Sigmoid colon (tissue), 7 donors: ENCODE measurements at places on chromosomes 5 and 9.

DNA sequence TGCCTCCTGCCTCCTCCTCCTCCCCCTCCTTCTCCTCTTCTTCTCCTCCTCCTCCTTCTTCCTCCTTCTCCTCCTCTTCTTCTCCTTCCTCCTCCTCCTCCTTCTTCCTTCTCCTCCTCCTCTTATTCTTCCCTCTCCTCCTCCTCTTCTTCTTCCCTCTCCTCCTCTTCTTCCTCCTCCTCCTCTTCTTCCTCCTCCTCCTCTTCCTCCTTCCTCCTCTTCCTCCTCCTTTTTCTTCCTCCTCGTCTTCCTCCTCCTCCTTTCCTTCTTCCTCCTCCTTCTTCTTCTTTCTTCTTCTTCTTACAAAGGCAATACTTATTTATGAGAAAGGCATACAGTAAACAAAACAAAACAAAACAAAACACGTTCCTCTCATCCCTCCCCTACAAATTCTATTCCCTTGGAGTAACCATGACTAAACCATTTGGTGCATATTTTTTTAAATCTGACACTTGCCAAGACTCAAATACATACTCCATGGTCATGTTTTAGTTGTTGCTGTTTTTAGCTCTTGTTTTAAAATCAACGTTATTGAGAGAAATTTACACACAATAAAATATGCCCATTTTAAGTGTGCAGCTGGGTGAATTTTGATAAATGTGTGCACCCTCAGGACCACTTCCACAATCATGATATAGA lies 135.6 kb downstream of the FOXD1 start:
- peaks cover 7% of the 10 kb centered on the region for H3K27me3 ChIP-seq
- peaks cover 10% of the 10 kb centered on the region for H3K4me1 ChIP-seq
- no peak overlapping the region for H3K4me3 ChIP-seq
- no peak overlapping the region for H3K27ac ChIP-seq

DNA sequence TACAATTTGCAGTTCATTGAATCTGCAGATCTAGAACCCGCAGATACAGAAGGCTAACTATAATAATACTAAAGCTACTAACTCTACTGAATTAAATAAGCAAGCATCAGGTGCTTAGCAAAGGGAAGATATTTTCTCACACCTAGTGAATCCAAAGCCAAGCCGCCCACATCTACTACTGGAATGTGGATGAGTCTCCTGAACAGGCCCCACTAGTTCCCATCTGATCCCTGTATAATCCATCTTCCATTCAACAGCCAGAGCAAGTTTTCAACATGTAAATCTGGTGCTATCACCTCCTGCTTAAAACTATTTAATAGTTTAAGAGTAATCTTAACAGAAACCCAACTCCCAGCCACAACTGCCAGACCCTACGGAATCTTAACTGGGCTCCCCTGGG lies 18.9 kb downstream of the ARL15 start:
- H3K4me3 ChIP-seq = no peak overlapping the region
- H3K27ac ChIP-seq = no peak overlapping the region
- H3K4me1 ChIP-seq = no peaks in the 10 kb centered on the region
- DNase-seq = no peak

- DNase-seq = no peak
- no peak overlapping the region for H3K27ac ChIP-seq
- no peaks in the 10 kb centered on the region for H3K36me3 ChIP-seq
- no peak overlapping the region for H3K4me3 ChIP-seq
- no peaks in the 10 kb centered on the region for H3K4me1 ChIP-seq
These were observed 79.6 kb downstream of the C7 start for GRCh38 chr5:40988746-40989510.

GRCh38 chr9:110334183-110334582 lies 3.5 kb downstream of the TXNDC8 start:
- no peaks in the 10 kb centered on the region for H3K4me1 ChIP-seq
- DNase-seq = no peak
- no peak overlapping the region for H3K4me3 ChIP-seq
- H3K36me3 ChIP-seq = no peaks in the 10 kb centered on the region

- H3K4me3 ChIP-seq = peak overlapping the region; percentile 34
- H3K27me3 ChIP-seq = peaks cover 27% of the 10 kb centered on the region
- no peak overlapping the region for H3K27ac ChIP-seq
- peaks cover 20% of the 10 kb centered on the region for H3K4me1 ChIP-seq
- peak; percentile 86 for DNase-seq
- no peaks in the 10 kb centered on the region for H3K36me3 ChIP-seq
These were observed 4.0 kb upstream of the TMEM250 start for GRCh38 chr9:136122425-136123383.

- no peak overlapping the region for H3K27ac ChIP-seq
- H3K4me1 ChIP-seq = no peaks in the 10 kb centered on the region
- no peak for DNase-seq
- no peaks in the 10 kb centered on the region for H3K36me3 ChIP-seq
- no peaks in the 10 kb centered on the region for H3K27me3 ChIP-seq
These were observed 319.3 kb upstream of the RPS23 start for GRCh38 chr5:82597437-82597836.

GRCh38 chr5:175800656-175801081 lies 70.7 kb upstream of the CPLX2 start:
- no peak for DNase-seq
- no peaks in the 10 kb centered on the region for H3K36me3 ChIP-seq
- H3K4me1 ChIP-seq = no peaks in the 10 kb centered on the region
- H3K4me3 ChIP-seq = no peak overlapping the region
- no peak overlapping the region for H3K27ac ChIP-seq

DNA sequence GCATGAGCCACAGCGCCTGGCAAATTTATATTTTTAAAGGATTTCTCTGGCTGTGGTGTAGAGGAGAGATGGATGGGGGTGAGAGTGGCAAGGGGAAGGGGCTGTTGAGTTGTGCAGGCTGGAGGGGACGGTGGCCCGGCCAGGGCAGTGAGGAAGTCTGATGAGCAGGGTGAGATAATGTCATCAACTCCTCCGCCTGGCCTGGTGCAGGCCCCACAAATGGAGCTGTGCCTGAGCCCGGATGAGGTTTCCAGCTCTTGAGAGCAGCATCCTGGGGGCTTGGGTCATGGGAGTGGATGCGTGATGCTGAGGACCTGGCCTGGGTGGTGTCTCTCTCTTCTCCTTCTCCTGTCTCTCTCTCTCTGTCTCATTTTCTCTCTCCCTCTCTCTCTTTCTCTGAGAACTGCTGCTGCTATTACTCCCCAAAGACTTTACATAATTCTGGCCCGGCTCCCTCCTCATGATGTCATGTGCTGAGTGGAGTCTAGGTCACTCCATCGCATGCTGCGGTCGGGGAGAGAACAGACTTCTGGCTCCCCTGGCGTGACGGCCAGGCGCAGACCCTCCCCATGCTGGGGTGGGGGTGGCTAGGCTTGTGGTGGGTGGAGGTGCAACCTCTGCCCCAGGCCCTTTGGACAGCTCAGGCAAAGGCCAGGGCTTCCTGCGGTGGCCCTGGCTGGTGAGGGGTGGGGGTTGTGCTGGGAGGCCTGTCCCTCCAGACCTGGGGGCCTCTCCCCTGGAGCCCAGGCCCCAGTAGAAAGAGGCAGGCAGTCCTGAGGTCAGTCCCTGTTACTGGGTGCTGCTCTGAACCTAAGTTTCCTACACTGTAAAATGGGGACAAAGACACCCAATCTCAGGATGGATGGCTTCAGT lies 26.4 kb downstream of the FGF18 start:
- no peak overlapping the region for H3K27ac ChIP-seq
- no peaks in the 10 kb centered on the region for H3K27me3 ChIP-seq
- no peak overlapping the region for H3K4me3 ChIP-seq
- peak; percentile 82 for DNase-seq
- no peaks in the 10 kb centered on the region for H3K4me1 ChIP-seq

DNA sequence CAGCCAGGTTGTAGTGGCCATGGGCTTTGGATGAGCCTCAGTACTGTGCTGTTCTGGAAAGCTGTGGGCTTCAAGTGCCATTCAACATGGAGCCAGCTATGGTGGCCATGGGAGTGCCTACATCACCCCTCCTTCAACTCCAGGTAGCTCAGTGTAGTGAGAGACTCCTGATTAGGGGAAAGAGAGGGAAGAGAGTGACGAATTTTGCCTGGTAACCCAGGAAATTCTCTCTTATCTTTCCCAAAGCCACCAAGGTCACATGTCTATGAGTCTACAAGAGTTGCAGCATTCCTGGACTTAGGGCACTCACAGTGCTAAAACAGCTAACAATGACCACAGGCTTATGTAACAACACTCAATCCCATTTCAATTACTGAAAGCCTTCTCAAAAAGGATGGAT lies 81.7 kb upstream of the SPTLC1 start:
- H3K27me3 ChIP-seq = no peaks in the 10 kb centered on the region
- H3K27ac ChIP-seq = no peak overlapping the region
- no peaks in the 10 kb centered on the region for H3K4me1 ChIP-seq
- no peak overlapping the region for H3K4me3 ChIP-seq

DNA sequence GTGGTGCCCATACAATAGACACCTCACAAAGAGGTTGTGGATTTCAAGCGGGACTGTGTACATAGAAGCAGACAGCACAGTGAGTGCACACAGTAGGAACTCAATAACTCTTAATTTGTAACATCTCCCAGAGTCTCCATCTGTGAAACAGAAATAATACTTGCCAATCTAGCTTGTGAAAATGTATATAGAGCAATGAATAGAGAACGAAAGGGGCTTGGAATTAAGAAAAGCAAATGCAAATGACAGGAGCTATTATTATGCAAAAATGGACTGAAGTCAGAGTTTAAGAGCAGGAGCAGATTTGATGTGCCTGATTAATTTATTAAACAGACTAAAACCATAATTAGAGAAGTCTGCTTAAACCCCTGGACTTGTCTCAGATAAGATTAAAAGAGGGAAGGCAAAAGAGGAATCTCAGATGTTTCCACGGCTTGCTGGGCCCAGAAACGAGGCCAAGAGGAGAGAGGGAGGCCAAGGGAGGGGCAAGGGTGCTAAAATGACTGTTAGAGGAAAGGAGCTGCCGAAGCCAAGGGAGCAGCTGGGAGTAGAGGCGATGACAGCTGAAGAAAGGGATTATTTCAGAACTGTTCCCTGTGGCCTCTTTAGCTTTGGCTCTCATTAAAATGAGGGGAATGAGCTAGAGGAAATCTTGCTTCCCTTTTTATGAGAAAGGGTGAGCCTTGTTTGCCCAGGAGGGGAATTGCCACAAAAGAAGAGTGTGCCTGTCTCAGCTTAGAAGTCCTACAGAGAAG lies 72.1 kb downstream of the FEM1C start:
- H3K36me3 ChIP-seq = no peaks in the 10 kb centered on the region
- no peak overlapping the region for H3K4me3 ChIP-seq
- H3K27me3 ChIP-seq = no peaks in the 10 kb centered on the region
- no peaks in the 10 kb centered on the region for H3K4me1 ChIP-seq
- no peak overlapping the region for H3K27ac ChIP-seq
- DNase-seq = no peak

DNA sequence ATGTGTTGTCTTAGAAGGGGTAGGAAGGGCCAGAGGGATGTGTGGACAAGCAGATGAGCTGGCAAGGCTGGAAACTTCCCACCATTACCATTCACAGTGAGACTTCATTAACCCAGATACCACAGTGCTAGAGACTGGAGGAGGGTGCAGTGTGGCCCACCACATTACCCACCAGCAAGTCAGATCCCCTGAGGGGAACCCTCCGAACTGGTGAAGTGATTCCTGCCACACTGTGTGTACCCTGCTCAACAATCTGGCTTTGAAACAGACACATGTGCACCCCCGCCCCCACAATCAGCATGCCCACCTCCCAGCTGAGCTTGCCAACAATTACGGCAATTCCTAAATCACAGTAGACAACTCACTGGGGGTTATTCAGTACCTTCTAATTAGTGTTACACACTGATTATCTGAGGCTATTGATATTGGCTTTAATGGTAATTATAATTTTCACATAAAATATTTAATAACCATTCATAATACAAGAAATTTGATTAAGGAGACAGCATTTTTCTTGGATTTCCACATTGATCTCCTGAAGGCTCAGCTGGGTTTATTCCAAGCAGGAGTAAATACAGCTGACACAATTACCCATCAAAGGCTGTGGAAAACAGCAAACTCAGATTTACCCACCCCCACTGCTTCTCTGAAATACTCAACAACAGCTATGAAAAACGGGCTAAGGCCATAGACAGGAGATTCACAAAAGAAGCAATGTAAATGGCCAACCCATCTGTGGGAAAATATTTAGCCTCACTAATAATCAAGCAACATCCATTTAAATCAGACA lies 169.3 kb upstream of the FSTL4 start:
- no peaks in the 10 kb centered on the region for H3K27me3 ChIP-seq
- H3K4me1 ChIP-seq = no peaks in the 10 kb centered on the region
- no peaks in the 10 kb centered on the region for H3K36me3 ChIP-seq
- no peak overlapping the region for H3K4me3 ChIP-seq
- H3K27ac ChIP-seq = no peak overlapping the region
- DNase-seq = no peak

- no peak overlapping the region for H3K4me3 ChIP-seq
- H3K36me3 ChIP-seq = no peaks in the 10 kb centered on the region
- H3K4me1 ChIP-seq = peaks cover 33% of the 10 kb centered on the region
- no peak for DNase-seq
- H3K27me3 ChIP-seq = no peaks in the 10 kb centered on the region
These were observed 26.9 kb downstream of the PTGS1 start for GRCh38 chr9:122397749-122398148.

DNA sequence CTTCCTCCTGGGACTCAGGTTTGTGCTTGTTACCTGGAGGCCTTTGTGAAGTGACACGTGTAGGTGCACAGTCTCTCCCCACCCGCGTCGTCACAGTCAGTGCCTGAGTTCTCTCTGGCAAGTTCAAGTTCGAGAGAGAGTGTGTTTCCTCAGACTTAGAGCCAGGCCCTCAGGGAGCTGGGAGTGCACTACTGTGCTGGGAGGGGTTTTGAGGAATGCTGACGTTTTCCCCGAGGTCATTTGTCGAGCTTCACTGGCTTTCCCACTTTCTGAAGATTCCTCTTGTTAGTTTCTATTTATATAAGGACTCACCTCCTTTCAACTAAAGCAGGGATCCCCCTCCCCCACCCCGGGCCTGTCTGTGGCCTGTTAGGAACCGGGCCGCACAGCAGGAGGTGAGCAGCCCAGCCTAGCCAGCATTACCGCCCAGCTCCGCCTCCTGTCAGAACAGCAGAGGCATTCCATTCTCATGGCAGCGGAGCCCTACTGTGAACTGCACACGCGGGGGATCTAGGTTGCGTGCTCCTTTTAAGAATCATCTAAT lies 209.2 kb downstream of the DIRAS2 start:
- H3K4me3 ChIP-seq = no peak overlapping the region
- H3K36me3 ChIP-seq = no peaks in the 10 kb centered on the region
- no peaks in the 10 kb centered on the region for H3K27me3 ChIP-seq
- H3K27ac ChIP-seq = no peak overlapping the region

DNA sequence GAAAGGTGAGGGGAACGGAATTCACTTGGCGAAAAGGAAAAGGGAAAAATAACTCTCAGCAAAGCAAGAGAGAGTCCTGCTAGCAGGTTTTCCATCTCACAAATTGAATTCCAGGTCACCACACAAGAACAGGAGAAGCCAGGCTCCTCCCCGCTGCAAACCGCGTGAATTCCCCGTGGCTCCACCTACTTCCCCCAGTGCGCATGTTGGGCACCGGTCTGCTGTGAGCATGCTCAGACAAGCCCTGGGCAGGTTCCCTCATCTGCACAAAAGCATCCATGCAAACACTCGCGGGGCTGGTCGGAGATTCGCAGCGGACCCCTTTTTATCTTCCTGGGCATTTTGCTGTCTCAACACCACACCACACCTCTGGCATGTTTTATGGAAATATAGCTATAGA lies 58.5 kb upstream of the S1PR3 start:
- H3K27ac ChIP-seq = no peak overlapping the region
- no peaks in the 10 kb centered on the region for H3K27me3 ChIP-seq
- no peaks in the 10 kb centered on the region for H3K4me1 ChIP-seq
- no peaks in the 10 kb centered on the region for H3K36me3 ChIP-seq
- DNase-seq = no peak
- H3K4me3 ChIP-seq = no peak overlapping the region
